WTC11 (cell line): ENCODE measurements at places on chromosomes 12 and 14. TPM values are rescaled to one million over a fixed set of nuclear protein-coding genes. Genes with fewer than 3 reads are reported as not detected.

Gene HOXC9
- not detected in 3 replicates for total RNA-seq

Gene KRT3
- not detected in 3 replicates for total RNA-seq

Gene GPX2
- 0.80 to 1.5 TPM (median 1.0 TPM) in 3 replicates for total RNA-seq

Gene KITLG
- 8.1 to 12.5 TPM (median 8.9 TPM) in 3 replicates for total RNA-seq

Gene SLC10A1
- total RNA-seq: 0.09 TPM in 1 of 3 replicates, not detected in the others

Gene USP44
- 93.4 to 120 TPM (median 116 TPM) in 3 replicates for total RNA-seq

Gene SPIC
- total RNA-seq: not detected in 3 replicates

Gene SLC35F4
- not detected in 3 replicates for total RNA-seq

DNA sequence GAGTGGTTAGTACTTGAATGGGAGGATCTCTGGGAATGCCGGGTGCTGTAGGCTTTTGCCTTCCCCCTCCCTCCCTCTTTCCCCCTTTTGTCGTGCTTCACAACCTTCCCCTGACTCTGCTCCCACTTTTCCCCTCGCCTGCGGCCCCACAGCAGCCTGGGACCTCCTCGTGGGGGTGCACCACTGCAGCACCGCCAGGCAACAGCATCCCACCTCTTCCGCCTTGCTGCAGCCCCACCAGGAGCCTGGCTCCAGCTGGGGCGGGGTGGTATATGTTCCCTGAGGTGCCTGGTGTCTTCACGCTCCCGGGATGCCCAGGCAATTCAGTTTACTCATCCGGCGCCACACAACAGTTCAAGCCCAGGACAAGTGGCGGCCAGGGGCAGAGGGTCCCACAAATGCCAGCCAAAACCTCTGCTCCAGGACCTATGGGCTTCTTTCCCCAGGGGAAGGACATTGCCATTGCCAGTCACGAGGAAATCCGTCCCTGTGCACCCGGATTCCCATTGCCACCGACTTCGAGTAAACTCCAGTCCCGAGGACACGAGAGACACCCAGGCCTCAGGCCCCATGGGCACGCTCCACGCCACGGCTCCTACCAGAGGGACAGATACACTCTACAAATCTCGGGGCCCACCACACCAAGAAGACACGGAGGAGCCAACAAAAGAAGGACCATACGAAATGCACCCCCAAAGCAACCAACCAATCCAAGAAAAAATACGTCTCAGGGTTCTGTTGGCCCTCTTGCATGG is 181.7 kb downstream of the ALG10 start:
- H3K27ac ChIP-seq: no peak overlapping the region
- DNase-seq: no peak
- H3K27me3 ChIP-seq: peaks cover 15% of the 10 kb centered on the region; the same call in 1 of the 2 replicates
- H3K4me1 ChIP-seq: no peaks in the 10 kb centered on the region
- no peak overlapping the region for H3K4me3 ChIP-seq

DNA sequence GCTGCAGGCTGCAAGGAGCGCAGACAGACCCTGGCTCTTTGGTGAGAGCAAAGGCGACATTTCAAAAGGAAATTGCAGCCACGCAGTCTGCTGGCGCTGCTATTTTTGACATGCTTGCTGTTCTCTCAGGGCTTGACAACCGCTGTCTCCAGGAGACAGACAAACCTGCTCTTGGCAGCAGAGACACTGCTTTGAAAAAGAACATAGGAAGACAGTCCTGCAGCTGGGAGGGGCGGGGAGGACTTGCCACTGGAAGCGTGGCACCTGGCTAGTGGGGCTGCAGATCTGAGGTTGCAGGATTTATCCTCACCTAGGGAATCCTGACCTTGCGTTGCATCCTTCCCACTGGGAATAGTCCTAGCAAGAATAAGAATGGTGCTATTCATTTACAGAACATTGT is 91.8 kb upstream of the KCNA1 start:
- no peaks in the 10 kb centered on the region for H3K36me3 ChIP-seq
- DNase-seq: no peak
- H3K4me1 ChIP-seq: peaks cover 9% of the 10 kb centered on the region
- H3K27me3 ChIP-seq: peaks cover 21% of the 10 kb centered on the region
- no peak overlapping the region for H3K4me3 ChIP-seq

DNA sequence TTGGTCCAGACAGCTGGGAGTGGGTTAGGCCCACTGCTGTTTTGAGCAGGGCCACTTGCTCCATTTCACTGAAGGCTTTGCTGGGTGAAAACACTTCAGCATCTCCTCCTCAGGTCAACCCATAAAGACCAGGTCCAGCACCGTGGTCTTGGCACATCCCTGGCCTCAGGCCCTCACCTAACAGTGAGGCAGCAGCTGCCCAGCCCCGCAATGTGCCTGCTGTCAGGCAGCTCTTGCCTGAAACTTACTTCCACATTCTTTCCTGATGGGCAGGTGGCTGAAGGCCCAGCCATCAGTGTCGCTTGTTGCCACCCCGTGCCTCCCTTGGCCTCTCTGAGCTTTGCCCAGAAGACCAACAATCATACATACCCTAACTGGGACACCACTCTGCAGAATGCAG is 54.4 kb downstream of the ANAPC7 start:
- H3K4me3 ChIP-seq: no peak overlapping the region
- no peak for DNase-seq
- H3K27ac ChIP-seq: no peak overlapping the region; the same call in 1 of the 2 replicates

DNA sequence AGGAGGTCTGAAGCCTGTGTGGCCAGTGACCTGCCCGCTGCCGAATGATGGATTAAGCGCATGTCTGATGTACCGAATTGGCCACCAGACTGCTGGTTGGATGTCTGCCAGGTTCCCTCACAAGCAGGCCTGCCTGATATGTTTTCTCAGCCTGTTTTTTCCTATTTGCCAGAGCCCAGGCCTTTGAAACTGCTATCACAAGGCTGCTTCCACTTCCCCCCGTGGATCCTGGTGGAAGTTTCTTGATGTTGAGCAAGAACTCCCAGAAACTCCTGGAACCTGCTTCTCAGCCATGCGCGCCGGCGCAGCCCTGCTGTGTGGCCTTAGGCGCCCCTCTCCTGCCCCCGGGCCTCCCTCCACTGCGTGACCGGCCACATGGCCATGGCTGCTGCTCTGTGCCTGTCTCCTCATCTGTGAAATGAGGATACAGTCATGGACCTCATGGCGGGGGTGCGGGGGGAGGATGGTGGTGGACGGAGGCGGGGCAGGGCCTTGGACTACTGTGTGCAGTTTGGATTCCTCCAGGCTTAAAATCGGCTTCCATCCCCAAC is 56.6 kb downstream of the CALM1 start:
- DNase-seq: no peak
- H3K27me3 ChIP-seq: no peaks in the 10 kb centered on the region
- peak overlapping the region; percentile 76; the same call in 1 of the 2 replicates for H3K4me3 ChIP-seq
- peak overlapping the region; percentile 45; the same call in 1 of the 2 replicates for H3K27ac ChIP-seq
- H3K36me3 ChIP-seq: no peaks in the 10 kb centered on the region
- H3K4me1 ChIP-seq: peaks cover 15% of the 10 kb centered on the region

GRCh38 chr12:26870491-26871419 is 37.8 kb upstream of the ITPR2 start:
- no peaks in the 10 kb centered on the region for H3K36me3 ChIP-seq
- DNase-seq: no peak
- H3K27me3 ChIP-seq: no peaks in the 10 kb centered on the region
- no peak overlapping the region for H3K4me3 ChIP-seq
- no peak overlapping the region for H3K27ac ChIP-seq

- peak; percentile 52 for DNase-seq
- peaks cover 17% of the 10 kb centered on the region for H3K4me1 ChIP-seq
- H3K27me3 ChIP-seq: peaks cover 3% of the 10 kb centered on the region; the same call in 1 of the 2 replicates
- peak overlapping the region; percentile 87 for H3K4me3 ChIP-seq
Measured at GRCh38 chr12:40692765-40693206, 547 bp downstream of the CNTN1 start.

GRCh38 chr12:105288311-105288996 is 42.0 kb upstream of the C12orf75 start:
- no peaks in the 10 kb centered on the region for H3K4me1 ChIP-seq
- H3K27ac ChIP-seq: no peak overlapping the region
- no peak overlapping the region for H3K4me3 ChIP-seq

GRCh38 chr12:31105668-31106067 is 32.0 kb downstream of the DDX11 start:
- no peak overlapping the region for H3K4me3 ChIP-seq
- no peak overlapping the region for H3K27ac ChIP-seq
- DNase-seq: no peak
- no peaks in the 10 kb centered on the region for H3K27me3 ChIP-seq
- H3K36me3 ChIP-seq: peaks cover 24% of the 10 kb centered on the region

DNA sequence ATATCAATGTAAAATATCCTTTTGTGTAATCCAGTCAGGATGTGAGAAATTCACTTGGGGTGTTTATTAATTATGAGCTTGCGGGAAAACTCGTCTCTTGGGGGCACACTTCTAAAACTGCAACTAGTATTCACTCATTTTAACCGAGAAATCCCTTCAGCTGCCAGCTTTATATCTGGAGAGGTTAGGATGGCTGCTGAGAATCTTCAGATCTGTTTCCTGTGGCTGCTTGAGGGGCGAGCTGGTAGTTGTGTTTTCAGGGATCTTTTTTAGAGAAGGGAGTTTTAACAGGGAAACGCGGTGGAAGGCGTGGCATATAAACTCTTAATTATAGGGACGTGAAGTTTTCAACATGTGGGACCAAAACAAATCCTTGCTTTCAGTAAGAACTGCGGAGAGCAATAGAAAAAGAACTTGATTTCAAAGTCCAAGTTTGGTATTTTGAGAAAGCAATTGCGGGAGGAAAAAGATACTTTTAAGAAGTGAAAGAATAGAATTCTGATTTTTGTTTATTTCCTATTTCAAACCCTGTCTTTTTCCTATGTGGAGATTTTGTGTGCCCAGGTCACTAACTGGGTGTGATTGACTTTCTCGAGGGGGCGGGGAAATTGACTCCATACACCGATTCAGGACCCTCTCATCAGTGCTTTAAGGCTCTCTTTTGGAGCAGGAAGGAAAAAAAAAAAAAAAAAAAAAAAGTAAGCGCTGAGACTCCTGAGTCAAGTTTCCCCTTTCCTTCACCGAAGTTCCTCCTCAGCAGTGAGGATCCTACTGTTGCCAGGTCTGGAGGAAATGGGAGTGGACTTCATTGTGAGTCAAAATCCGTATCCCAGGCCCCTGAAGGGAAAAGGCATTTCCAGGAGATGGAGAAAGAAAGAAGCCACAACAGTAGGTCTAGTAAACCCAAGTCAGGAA is 1.1 kb downstream of the PPFIBP1 start:
- H3K27me3 ChIP-seq: peaks cover 62% of the 10 kb centered on the region
- peak; percentile 25 for DNase-seq
- H3K4me1 ChIP-seq: peaks cover 41% of the 10 kb centered on the region
- no peak overlapping the region for H3K27ac ChIP-seq
- no peaks in the 10 kb centered on the region for H3K36me3 ChIP-seq

DNA sequence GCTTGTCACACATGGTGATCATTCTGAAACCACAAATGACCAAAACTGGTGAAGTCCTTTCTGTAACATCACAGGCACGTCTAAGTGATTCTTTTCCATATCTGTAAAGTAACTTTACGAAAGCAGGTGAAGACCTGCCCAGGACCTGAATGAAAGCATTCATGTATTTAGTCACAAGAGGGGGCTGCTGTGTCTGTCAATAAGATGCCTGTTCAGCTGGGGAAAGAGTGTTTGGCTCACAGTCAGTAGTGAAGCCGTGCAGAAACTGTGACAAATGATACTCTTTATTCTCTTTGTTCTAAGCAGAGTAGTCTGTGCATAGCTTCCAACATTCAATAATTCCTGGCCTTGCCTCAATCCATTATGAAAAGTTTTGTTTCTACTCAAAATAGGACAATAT is 373.5 kb upstream of the OR4E1 start:
- no peaks in the 10 kb centered on the region for H3K27me3 ChIP-seq
- DNase-seq: no peak
- H3K27ac ChIP-seq: no peak overlapping the region
- H3K36me3 ChIP-seq: no peaks in the 10 kb centered on the region

DNA sequence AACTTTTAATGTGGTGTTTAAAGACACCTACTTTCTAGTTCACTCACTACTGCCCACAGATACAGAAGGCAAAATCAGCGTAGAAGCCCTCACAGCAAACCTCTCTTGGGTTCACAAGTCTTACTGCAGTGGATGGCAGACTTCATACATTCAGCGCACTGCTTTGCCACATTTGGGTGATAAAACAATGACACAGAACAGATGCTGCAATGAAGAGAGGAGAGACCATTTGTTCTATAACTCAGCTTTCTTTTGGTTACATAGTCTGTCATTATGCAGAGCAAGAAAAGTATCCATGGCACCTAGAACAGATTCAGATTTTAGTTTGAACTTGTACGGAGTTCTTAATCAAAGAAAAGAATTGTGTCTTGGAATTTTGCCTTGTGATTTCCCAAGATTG is 459.0 kb downstream of the BCAT1 start:
- no peak for DNase-seq
- H3K36me3 ChIP-seq: no peaks in the 10 kb centered on the region
- H3K4me3 ChIP-seq: no peak overlapping the region
- H3K27me3 ChIP-seq: no peaks in the 10 kb centered on the region

- no peaks in the 10 kb centered on the region for H3K27me3 ChIP-seq
- H3K4me3 ChIP-seq: no peak overlapping the region
- peaks cover 31% of the 10 kb centered on the region for H3K4me1 ChIP-seq
- no peak overlapping the region for H3K27ac ChIP-seq
- DNase-seq: no peak
- H3K36me3 ChIP-seq: no peaks in the 10 kb centered on the region
Measured at GRCh38 chr14:70094631-70095030, 94.1 kb downstream of the SLC8A3 start.

GRCh38 chr12:11556682-11557081 is 92.8 kb upstream of the ETV6 start:
- H3K4me3 ChIP-seq: no peak overlapping the region
- no peaks in the 10 kb centered on the region for H3K27me3 ChIP-seq
- H3K4me1 ChIP-seq: peaks cover 7% of the 10 kb centered on the region
- H3K36me3 ChIP-seq: no peaks in the 10 kb centered on the region

DNA sequence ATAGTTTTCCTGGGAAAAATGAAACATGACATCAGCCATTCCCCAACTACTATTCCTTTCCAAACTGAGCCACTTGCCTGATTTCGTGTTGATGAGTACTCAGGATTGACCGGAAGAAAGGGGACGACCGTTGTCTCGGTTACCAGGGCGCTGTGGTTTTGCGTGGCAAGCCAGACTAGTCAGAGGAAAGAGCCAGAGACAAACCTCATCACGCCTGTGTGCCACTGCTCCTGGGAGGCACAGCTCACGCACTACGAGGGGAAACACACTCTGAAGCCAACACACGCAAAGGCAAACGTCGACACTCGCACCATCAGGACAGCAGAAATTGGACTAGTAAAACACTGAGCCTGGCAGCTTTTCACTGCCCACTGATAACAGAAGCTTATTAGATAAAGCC is 35.0 kb downstream of the GIT2 start:
- no peak overlapping the region for H3K27ac ChIP-seq
- H3K4me3 ChIP-seq: no peak overlapping the region
- no peaks in the 10 kb centered on the region for H3K27me3 ChIP-seq
- DNase-seq: no peak
- H3K4me1 ChIP-seq: no peaks in the 10 kb centered on the region

GRCh38 chr12:14896521-14897169 is 11.0 kb upstream of the MGP start:
- H3K36me3 ChIP-seq: no peaks in the 10 kb centered on the region
- no peaks in the 10 kb centered on the region for H3K27me3 ChIP-seq
- 0 out of 2 replicates have a peak overlapping the region, but pooled peaks have one; percentile 25 for H3K27ac ChIP-seq
- peaks cover 19% of the 10 kb centered on the region for H3K4me1 ChIP-seq
- H3K4me3 ChIP-seq: no peak overlapping the region
